NCI-H1436 treated with DMSO at 0.1 percent for 48 hours (cell line): ENCODE measurements at places on chromosomes 1 and 21.

DNA sequence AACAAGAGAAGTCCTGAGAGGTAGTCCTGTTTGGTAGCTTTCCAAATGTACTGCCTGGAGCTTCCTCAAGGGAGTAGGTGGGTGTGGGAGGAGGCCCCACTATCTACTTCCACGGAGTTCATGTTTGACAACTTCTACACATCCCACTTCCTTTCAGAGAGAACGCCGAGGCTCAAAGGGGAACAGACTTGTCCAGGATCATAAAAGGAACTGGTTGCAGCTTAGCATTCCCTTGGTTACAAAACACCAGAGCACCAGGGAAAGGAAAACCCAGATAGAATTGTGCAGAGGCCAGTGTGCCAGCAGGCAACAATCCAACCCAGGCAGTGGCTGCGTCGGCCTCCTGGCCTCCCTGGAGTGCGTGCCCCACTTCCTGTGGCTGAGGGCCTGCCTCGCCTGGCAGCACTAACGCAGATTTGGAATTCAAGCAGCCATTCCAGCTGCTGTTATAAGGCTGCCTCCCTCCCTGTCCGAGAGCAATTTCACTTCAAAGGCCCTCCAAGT lies 4.2 kb upstream of the RAP1GAP start:
- DNase-seq, result no peak

DNA sequence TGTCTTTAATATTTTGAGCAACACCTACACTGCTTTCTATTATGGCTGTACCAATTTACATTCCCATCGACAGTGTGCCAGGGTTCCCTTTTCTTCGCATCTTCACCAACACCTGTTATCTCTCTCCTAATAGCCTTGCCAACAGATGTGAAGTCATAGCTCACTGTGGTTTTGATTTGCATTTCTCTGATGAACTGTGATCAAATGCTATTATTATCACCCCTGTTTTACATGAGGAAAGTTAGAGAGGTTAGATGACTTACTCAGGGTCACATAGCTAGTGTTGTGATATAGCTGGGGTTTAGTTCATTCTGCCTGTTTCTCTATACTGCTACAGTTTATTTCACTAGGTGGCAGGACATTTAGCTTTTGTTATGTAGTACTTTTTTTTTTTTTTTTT lies 204.1 kb downstream of the FMN2 start:
- DNase-seq, result no peak

DNA sequence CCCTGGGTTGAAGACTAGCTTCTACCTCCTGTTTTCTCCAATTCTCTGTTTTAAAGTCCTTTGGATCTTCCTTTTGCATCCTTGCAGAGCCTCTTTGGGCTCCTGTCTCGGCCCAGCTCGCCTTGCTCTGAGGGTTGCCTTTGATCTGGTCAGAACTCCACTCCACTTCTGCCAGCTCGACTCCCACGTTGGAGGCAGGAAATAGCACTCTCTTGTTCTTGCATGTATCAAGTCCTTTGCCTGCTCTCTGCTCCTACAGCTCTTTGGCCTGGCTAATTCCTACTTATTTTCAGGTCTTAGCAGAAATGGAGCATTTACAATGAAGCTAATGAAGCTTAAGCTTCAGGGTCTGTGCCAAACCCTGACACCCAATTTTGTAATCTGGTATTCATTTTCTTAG lies 21.1 kb upstream of the B3GALNT2 start:
- no peak for DNase-seq

- DNase-seq, result no peak
Measured at GRCh38 chr1:90488451-90488850, 228.7 kb downstream of the BARHL2 start.

GRCh38 chr21:36542312-36543101 lies 62.6 kb upstream of the CLDN14 start:
- no peak for DNase-seq

DNA sequence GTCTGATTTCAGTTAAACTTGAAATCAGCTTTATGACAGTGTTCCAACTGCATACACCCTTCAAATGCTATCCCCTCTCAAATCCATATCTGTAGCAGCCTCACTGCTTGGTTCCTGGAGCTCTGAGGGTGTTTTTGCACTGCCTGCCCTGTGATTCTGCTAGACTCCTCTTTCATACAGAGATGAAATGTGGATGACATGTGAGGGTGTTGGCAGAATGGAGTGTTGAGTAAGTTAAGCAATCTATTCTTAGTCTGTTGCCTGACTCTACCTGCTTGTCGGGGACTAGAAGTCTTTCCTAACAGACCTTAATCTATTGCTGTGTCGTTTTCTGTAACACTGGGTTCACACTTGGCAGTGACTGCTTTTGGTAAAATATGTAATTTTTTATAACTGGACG lies 9.8 kb downstream of the IGSF5 start:
- DNase-seq, result no peak

- DNase-seq, result no peak
Measured at GRCh38 chr1:16118706-16119105, 37.2 kb downstream of the EPHA2 start.

- DNase-seq, result no peak
Measured at GRCh38 chr1:22702296-22703085, 8.1 kb upstream of the EPHB2 start.

DNA sequence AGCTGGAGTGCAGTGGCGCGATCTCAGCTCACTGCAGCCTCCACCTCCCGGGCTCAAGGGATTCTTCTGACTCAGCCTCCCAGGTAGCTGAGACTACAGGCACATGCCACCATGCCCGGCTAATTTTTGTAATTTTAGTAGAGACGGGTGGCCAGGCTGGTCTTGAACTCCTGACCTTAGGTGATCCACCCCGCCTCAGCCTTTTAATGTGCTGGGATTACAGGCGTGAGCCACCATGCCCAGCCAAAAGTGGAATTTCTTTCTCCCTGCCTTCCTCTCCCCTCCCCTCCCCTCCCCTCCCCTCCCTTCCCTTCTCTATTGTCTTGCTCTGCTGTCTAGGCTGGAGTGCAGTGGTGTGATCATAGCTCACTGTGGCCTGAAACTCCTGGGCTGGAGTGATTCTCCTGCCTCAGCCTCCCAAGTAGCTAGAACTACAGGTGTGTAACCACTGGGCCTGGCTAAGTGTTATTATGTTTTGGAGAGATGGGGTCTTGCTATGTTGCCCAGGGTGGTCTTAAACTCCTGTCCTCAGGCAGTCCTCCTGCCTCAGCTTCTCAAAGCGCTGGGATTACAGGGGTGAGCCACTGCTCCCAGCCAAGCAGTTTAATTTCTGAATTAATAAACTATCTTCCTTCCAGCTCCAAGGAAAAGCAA lies 10.0 kb upstream of the MACF1 start:
- DNase-seq, result no peak

DNA sequence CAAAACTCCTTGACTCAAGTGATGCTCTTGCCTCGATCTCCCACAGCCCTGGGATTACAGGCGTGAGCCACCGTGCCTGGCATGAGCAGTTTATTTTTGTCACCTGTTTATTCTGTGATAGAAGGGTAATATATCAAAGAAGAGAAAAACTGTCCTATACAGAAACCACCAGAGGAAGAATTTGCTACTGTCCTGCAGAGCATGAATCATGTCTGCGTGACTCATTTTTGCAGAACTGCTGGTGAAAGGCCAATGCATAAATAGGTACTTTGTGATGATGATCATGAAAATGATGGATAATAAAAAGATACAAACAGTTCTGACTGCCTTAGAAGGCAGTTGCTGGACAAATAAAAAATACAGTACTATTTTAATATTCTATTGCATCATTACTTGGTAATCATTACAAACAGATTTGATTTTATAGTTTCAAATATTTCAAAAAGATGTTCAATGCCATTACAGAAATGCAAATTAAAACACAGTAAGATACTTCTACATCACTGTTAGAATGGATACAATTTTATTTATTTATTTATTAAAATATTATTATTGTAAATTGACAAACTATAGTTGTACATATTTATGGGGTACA lies 26.5 kb downstream of the RIPPLY3 start:
- DNase-seq, result no peak

DNA sequence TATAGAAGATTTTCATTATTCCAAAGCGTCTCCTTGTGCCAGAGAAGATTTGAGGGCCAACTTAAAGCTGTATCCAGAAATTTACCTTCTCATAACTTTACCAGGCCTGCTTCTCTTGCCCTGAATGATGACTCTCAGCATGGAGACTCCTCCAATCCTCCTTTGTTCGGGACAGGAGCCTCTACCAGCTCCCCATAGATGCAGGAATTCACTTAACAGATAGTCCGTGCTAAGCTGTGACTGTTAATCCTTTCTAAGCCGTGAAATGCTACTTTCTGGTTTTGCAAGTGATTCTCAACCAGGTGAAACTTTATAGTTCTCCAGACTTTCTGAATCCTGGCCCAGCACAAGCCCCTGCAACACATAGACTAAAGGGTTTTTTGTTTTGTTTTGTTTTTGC lies 31.8 kb upstream of the KCND3 start:
- DNase-seq, result no peak
